Muscle of leg (tissue), 16 donors: ENCODE measurements at places on chromosomes 11 and 22. TPM values are rescaled to one million over a fixed set of nuclear protein-coding genes. Genes with fewer than 3 reads are reported as not detected.

TPBGL gene
- total RNA-seq, result not detected

CBX7 gene
- total RNA-seq, result 2.7 TPM

POLR2F gene
- total RNA-seq, result 58.1 TPM

PDE2A gene
- total RNA-seq, result 10.7 TPM

GP1BB gene
- 13.7 TPM for total RNA-seq

NXPE2 gene
- total RNA-seq, result 0.18 TPM

PARVG gene
- 3.0 TPM for total RNA-seq

ZNF280B gene
- total RNA-seq, result 3.1 TPM

OPCML gene
- total RNA-seq, result 0.62 TPM

SYT7 gene
- total RNA-seq, result 0.93 TPM

NLRP6 gene
- total RNA-seq, result 0.04 TPM

DNA sequence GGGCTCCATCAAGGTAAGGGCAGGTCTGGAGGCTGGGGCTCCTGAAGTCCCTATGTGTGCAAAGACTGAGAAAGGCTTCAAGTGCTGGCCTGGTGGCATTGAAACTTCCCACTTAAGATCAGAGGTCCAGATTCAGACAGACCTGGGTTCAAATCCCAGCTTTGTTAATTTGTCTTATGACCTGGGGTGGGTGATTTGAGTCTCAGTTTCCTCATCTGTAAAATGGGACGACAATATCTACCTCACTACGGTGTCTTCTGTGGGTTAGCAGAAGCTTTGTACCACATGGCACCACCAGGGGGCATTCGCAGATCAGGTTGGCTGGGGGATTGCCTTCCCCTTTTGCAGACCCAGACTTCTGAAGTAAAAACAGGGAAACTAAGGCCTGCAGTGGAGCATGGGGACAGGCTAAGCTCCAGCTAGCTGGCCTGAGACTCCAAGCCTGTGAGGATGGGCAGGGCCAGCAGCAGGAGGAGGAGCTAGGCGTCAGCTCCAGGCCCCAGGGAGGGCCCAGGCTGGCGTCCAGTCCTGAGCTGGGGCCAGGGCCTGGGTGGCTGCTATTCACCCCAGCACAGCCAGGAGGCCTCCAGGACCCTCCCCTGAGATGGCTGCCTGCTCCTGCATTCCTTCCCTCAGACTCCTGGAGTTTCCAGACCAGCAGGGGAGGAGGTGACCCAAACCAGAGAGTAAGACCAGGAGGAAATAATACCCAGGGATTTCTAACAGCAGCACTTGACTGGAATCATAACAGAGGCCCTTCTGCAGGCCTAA is 1.5 kb downstream of the CASTOR1 start:
- DNase-seq, result peak; percentile 91

DNA sequence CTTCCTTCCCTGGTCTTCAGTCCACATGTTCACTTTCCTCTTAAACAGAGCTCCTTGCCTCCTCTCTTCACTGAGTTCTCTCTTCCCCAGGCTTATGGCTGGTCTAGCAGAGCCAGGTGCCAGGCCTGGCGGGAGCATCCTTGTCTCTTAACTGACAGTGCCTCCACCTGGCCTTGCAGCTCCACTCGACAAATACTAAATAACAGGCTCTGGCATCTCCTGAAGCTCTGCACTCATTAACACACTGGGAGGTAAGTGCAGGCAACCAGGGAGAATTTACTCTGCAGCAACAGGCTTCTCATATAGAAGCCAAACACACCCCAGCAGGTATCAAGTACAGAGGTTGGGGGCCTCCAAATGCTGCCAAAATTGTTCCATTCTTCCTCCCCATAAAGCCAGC is 438.1 kb downstream of the SOX6 start:
- no peak for DNase-seq

DNA sequence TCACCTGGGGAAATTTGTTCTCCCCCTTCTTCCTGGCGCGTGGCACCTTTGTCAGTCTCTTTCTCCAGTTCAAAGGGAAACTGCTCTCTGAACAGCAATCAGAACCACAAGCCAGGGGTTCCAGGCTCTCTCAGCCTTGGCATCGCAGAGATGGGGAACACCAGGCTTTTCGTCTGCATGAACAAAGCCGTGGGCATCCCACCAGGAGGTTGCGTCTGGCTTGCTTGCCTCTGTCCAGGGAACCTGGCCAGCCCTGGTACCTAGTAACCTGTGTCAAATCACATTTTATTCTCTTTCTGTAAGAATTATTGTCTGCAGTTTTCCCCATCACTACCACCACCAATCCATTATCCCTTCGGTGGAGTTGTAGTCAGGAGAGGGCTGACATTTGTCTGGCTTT is 107.0 kb downstream of the WNT7B start:
- no peak for DNase-seq

- DNase-seq, result no peak
Measured at GRCh38 chr11:75240311-75241035, at the start of gene TPBGL. Gene TPBGL (plus strand): TSS chr11:75240774. CDS start chr11:75241050, 276 bp downstream.

DNA sequence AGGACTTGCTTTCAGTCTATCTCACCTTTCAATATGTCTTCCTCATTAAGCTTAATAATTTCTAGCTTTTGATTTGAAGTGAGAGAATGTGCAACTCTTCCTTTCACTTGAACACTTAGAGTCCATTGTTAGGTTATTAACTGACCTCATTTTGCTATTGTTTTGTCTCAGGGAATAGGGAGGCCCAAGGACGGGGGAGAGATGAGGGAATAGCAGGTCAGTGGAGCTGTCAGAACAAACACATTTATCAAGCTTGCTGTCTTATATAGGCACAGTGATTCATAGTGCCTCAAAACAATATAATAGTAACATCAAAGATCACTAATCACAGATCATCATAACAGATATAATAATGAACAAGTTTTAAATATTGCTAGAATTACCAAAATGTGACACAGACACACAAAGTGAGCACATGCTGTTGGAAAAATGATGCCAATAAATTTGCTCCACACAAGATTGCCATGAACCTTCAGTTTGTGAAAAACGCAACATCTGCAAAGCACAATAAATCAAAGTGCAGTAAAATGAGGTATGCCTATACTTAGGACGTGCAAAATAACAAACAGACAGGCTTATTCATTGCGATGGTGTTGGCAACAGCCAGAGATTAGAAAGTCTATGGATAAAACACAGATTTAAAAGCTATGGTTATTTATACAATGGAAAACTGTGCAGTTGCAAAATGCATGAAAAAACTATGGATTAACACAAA is 106.3 kb upstream of the TEAD1 start:
- DNase-seq, result no peak

DNA sequence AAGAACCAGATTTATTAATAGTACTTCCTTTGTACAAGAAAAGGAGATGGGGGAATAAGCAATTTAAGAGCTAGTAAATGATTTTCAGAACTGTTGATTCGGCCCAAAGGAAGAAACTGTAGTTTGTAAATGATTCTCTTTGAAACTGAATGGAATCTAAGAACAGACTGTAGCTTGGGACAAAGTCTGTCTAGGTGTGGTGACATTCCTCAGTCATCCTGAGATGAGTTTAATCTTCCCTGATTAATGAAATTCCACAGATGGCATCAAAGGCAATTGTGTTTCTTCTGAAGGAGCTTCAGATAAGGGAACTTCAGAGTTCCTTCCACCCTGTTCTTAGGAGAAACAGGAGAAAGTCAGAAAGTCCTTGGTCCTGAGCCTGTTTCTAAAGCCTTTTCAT is 2095.9 kb downstream of the LRRC4C start:
- DNase-seq, result no peak

- peak; percentile 33 for DNase-seq
Measured at GRCh38 chr22:38153821-38154562, 27.6 kb downstream of the PLA2G6 start.

DNA sequence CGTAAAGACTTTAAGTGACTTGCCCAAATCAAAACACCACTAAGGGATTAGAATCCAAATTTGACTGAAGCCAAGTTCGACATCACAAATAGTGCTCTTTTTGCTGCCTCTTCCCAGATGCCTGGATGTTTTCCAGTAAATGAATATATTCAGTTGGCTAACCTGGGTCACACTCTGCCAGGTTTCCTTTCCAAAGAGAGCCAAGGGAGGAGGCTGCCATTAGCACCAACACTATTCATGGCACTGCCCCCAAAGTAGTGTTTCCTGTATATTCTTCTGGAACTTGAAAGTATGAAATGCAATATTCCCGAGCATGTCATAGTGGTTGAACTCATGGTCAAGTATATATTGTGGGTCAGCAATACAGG is 219.3 kb upstream of the UBASH3B start:
- DNase-seq, result peak; percentile 39

GRCh38 chr11:96303064-96303463 is 39.9 kb downstream of the MAML2 start:
- DNase-seq, result no peak

DNA sequence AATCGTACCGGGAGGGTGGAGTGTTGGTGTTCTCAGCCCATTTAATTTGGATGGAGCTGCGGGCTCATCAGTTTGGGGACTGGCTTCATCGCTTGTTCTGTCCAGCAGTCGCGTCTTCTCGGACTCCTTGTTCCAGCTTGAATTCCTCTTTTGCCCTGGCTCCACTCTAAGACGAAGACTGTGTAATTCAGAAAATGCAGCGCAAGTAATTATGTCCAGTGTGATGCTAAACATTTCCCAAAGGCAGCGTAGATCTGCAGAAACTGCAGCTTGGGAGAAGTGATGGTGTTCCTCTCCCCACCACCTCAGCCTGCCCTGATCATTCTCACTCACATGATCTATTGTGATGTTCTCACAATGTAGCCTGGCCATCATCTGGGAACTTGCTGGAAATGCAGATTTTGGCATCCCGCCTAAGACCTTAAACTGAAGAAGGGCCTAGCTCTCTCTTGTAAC is 666 bp downstream of the SLC25A18 start:
- peak; percentile 93 for DNase-seq

GRCh38 chr11:71055925-71056324 is 196.5 kb downstream of the SHANK2 start:
- no peak for DNase-seq

DNA sequence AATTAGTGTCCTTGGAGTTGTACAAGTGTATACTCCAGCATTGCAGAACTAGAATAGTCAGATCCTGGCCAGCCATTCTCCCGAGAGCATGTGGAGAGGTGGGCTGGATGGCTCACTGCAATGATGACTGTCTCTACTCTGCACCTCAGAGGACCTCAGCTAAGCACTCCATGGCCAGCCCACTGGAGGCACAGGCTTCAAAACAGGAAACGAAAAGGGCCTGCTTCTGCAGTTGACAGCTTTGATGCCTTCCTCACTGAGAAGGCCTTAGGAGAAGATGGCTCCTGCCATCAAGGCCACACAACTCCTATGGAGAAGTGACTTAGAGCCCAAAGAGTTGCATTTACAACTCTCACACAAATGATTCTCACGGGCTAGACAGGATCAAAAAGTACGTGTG is 9.1 kb downstream of the POLD4 start:
- DNase-seq, result no peak

DNA sequence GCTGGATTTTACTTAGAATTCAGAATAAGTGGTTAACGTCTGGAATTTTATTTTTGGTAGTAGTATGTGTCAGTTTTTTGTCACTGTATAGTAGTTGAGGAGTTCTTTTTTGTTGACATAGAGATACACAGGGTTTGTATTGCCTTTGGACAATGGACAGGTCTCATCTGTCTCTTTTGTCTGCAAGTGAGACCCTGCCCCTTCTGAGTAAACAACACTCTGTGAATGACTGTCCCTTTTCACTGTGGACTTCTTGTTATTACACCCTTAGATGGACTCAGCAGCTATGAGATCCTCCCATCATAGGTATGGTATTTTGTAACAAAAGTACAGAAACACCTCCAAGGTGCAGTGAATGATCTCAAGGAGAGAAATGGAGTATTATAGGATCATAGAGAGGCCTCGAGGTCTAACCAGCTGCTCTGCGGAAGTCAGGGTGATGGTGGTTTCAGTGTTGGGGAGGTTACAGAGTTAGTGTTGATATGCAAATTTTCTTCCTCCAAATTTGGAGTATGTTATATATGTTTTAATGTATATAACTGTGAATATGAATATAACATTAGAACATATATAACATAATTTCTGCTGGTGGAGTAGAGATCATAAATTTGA is 7.8 kb downstream of the PPP6R3 start:
- no peak for DNase-seq

- DNase-seq, result no peak
Measured at GRCh38 chr11:86910592-86910991, 44.6 kb downstream of the FZD4 start.

GRCh38 chr11:94472916-94473799 is 20.5 kb downstream of the MRE11 start:
- DNase-seq, result peak; percentile 41

- no peak for DNase-seq
Measured at GRCh38 chr11:8252946-8253345, 10.7 kb downstream of the LMO1 start.

DNA sequence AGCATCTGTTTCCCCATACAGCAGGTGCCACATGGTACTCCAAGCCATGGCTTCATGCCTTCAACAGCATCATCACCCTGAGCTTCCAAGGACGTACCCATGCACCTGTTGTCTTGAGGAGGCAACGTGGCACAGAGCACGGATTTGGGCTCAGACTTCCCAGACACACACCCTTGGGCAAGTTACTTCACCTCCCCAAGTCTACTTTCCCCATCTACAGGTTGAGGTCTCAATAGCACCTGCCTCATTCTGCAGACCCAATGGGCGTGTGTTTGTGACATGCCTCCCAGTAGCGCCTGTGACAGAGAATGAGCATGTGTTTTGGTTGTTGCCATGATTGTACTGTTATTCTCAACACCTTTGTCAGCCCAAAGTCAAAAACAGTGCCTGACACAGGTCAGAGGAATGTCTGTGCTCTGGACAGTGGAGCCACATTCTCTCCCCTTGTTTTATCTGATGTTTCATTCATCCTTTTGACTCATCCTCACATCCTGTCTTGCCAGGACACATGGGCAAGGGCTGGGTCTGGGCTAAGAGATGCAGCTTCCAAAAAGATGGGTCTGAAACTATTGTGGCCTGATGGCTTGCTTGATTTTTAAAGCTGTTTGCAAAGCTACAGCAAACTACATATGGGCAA is 53.4 kb upstream of the CCND1 start:
- DNase-seq, result no peak

GRCh38 chr11:117972629-117973502 is 13.3 kb upstream of the IL10RA start:
- no peak for DNase-seq

DNA sequence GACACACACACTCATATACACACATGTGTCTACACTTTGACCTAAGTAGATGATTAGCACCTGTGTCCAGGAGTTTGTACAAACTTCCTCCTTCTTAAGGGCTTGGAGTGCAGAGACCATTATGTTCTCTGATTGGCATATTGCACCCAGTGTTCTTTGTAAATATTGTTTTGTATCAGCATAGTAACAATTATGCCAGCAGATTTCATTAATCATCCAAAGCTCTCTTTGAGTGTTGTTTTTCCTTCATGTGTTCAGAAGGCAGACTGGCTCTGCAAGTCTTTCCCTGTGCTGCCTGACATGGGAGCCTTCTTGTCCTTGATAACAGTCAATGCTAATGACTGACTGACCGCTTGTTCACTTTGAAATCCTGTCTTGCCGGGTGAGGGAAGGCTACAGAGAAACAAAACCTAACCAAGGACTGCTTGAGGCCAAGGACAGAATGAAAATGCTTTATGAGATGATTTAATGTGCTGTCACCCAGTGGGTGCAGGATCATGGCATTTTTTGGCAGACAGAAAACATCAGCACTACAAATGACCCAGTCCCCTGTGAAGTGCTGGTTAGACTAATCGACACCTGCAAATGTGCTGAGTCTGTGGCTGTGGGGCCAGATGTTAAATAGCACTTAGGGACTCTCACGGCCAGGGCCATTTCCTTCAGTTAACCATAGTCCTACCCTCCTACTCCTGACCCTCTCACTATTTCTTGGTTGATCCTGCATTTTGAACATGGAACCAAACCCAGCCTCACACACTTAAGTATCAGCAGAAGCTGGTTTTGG is 6.6 kb upstream of the BARX2 start:
- no peak for DNase-seq
